Activated CD8-positive, alpha-beta memory T cell treated with anti-CD3 and anti-CD28 coated beads, Interleukin-2, amount 10 ng/mL, durations not matched to agents 7 days and 5 days (primary cell): ENCODE measurements at places on chromosomes 2 and 18. TPM values are rescaled to one million over a fixed set of nuclear protein-coding genes. Genes with fewer than 3 reads are reported as not detected.

- no peak for DNase-seq
- H3K4me3 ChIP-seq, result no peak overlapping the region
- H3K27ac ChIP-seq, result no peak overlapping the region
- H3K4me1 ChIP-seq, result no peaks in the 10 kb centered on the region
- no peaks in the 10 kb centered on the region for H3K36me3 ChIP-seq
These were observed 67.2 kb downstream of the MCFD2 start for GRCh38 chr2:46848447-46848846.

DNA sequence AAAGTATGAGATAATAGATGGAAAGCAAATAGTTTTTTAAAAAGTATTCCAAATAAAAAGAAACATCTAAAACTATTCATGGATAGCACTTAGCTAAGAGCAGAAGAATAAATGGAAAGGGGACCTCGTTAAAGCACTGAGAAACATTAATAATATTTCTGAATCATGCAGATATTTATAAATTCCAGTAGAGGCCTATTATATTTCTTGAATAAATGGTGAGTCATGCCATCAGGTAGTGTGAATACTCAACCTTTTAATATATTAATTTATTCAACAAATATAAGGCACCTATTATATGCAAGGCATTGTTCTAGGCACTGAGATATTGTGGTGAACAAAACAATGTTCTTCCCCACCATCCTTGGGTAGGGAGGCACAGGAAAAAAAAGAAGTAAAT, 53.8 kb downstream of the ICA1L start:
- no peak for DNase-seq
- no peaks in the 10 kb centered on the region for H3K27me3 ChIP-seq
- no peaks in the 10 kb centered on the region for H3K4me1 ChIP-seq
- no peak overlapping the region for H3K4me3 ChIP-seq
- no peak overlapping the region for H3K27ac ChIP-seq

DNA sequence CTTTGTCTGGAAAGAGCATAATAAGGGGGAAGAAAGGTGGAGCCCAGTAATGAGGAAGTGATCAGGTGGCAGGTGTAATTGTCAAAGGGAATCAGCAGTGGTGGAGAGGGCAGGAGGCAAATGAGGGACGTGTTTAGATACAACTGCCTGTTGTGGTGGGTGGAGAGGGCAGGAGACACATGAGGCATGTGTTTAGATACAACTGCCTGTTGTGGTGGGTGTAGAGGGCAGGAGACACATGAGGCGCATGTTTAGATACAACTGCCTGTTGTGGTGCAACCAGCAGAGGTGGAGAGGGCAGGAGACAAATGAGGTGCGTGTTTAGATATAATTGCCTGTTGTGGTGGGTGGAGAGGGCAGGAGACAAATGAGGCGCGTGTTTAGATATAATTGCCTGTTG, 173.1 kb downstream of the ANKRD30B start:
- H3K4me1 ChIP-seq, result no peaks in the 10 kb centered on the region
- no peak overlapping the region for H3K27ac ChIP-seq
- H3K4me3 ChIP-seq, result no peak overlapping the region
- no peaks in the 10 kb centered on the region for H3K36me3 ChIP-seq
- DNase-seq, result no peak

DNAJC5G gene
- total RNA-seq, result not detected

DNA sequence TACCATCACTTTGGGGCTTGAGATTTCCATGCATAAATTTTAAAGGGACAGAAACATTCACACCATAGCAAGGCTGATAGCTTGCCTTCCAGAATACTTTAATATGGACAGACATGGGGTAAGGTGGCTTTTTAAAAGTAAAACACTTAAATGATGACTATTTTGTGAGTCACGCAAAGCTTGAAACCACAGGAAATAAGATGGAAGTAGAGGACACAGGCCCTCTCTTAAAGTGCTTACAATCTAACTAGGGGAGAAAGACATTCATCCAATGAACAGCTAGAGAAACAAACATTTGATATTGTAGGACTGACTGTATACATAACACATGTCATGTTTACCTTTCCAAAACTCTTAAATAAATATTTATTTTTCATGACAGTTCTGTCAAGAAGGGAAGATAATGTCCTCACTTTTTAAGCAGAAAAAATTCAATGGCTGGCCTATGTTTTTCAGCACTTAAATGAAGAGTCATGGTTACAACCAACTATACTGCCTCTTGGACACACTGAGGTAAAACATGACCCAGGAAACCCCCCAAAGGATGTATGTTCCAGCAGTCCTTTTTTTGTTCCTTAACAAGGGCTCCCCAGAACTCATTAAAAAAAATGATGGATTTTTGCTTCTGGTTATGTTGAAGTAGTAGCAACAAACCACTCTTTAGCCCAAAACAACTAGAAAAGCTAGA, 120.0 kb upstream of the RBMS1 start:
- peaks cover 4% of the 10 kb centered on the region for H3K4me1 ChIP-seq
- H3K36me3 ChIP-seq, result no peaks in the 10 kb centered on the region
- H3K27me3 ChIP-seq, result peaks cover 11% of the 10 kb centered on the region
- H3K27ac ChIP-seq, result no peak overlapping the region
- no peak for DNase-seq
- no peak overlapping the region for H3K4me3 ChIP-seq

GRCh38 chr2:242034138-242034537, 164.6 kb downstream of the RTP5 start:
- H3K4me1 ChIP-seq, result peaks cover 17% of the 10 kb centered on the region
- no peak overlapping the region for H3K27ac ChIP-seq
- no peaks in the 10 kb centered on the region for H3K36me3 ChIP-seq
- peaks cover 72% of the 10 kb centered on the region for H3K27me3 ChIP-seq
- no peak for DNase-seq

DNA sequence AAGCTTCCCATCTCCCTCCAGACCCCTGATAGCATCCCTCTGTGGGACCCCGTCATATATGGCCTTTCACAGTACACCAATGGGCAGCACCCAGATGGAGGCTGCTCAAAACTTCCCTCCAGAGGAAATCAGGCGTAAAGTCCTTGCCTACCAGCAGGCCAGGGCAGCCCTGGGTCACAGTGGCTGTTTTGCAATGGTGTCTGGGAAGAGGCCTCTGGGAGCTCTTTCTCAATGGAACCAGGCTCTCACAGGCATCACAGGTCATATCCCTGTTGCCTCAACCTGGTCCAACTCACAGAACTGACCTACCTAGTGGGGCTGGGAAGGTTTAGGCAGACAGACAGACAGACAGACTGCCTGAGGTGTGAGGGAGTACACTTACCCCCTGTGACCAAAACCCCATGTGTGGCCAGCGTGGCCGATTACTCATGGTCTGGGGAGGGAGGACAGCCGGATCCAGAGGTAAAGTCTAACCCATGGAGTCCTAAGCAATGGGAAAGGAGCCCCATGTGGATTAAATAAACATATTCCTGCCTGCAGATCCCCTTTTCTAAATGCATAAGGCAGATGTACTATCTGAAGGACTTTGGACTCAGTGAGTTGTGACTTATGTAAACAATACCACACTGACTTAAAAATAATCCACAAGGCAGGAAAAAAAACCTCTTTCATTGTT, 58.2 kb downstream of the BCL2L11 start:
- no peaks in the 10 kb centered on the region for H3K36me3 ChIP-seq
- peaks cover 26% of the 10 kb centered on the region for H3K27me3 ChIP-seq
- H3K4me3 ChIP-seq, result no peak overlapping the region
- no peak overlapping the region for H3K27ac ChIP-seq
- no peak for DNase-seq
- no peaks in the 10 kb centered on the region for H3K4me1 ChIP-seq

C2orf66 gene
- total RNA-seq, result not detected

NPAS2 gene
- 0.41 TPM for total RNA-seq

GKN1 gene
- not detected for total RNA-seq

DNA sequence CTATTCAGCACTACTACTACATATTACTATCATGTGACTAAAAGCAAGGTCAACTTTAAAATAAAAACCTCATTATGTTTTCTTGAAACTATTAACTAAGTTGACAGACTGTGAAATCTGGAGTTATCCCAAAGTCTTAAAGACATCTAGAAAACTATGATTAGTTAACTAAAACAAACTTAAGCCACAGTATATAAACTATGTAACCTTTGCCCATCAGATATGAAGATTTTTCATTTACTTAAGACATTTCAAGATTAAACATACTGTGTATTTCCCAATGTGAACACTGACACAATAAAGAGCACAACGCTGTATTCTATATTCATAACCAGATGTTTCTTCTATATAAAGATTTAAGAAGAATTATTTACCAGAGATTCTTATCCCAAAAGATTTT, 33.5 kb upstream of the CACNB4 start:
- DNase-seq, result no peak
- no peak overlapping the region for H3K27ac ChIP-seq
- H3K4me1 ChIP-seq, result peaks cover 14% of the 10 kb centered on the region
- peaks cover 11% of the 10 kb centered on the region for H3K36me3 ChIP-seq
- H3K4me3 ChIP-seq, result no peak overlapping the region
- no peaks in the 10 kb centered on the region for H3K27me3 ChIP-seq

- peaks cover 40% of the 10 kb centered on the region for H3K27me3 ChIP-seq
- peak overlapping the region; percentile 11 for H3K4me3 ChIP-seq
- DNase-seq, result no peak
- H3K4me1 ChIP-seq, result peaks cover 51% of the 10 kb centered on the region
These were observed 40.5 kb upstream of the NABP1 start for GRCh38 chr2:191637182-191638078.

DNA sequence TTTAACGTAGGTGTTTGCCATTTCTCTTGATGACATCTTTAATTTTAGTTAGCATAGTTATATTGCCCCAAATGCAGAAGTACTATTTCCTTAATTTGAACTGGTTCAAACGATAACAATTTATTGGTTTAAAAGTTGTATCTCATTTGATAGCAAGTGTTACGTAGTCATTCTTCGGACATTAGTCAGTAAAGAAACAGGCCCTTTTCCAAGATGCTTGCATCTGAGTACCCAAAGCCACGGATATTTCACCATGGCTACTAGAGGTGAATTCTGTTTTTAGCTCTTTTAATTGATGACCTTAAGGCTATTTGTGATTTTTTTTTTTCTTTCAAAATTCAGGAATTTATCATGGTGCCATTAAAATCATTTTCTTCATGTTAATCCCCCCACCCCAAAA, 32.1 kb downstream of the GLS start:
- no peak overlapping the region for H3K27ac ChIP-seq
- no peak overlapping the region for H3K4me3 ChIP-seq
- peaks cover 57% of the 10 kb centered on the region for H3K36me3 ChIP-seq
- H3K27me3 ChIP-seq, result no peaks in the 10 kb centered on the region

GRCh38 chr18:31581498-31582197, 10.0 kb upstream of the TTR start:
- H3K27ac ChIP-seq, result no peak overlapping the region
- no peaks in the 10 kb centered on the region for H3K36me3 ChIP-seq
- no peaks in the 10 kb centered on the region for H3K4me1 ChIP-seq
- no peak overlapping the region for H3K4me3 ChIP-seq

- no peak overlapping the region for H3K27ac ChIP-seq
- H3K27me3 ChIP-seq, result no peaks in the 10 kb centered on the region
- H3K36me3 ChIP-seq, result no peaks in the 10 kb centered on the region
These were observed 273.3 kb downstream of the GBX2 start for GRCh38 chr2:235894839-235895238.

DNA sequence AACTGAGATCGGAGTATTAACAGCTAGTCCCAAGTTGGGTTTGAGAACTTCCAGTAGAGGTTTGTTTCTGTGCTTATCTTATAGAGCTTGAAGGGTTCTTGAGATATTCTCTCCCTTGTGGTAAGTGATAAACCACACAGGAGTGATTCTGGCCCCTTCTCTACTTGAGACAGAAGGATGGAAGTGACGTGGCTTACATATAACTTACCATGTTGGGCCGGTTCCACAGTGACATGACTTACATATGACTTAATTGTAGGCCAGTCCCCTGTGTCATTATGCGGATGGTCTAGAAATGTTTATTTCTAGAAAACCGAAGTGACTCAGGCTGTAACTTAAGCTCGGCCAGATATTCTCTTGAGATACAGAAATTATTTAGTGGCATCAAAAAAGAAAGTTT, 62.7 kb downstream of the TRAPPC12 start:
- no peak overlapping the region for H3K4me3 ChIP-seq
- H3K27me3 ChIP-seq, result no peaks in the 10 kb centered on the region
- peaks cover 14% of the 10 kb centered on the region for H3K36me3 ChIP-seq
- no peak overlapping the region for H3K27ac ChIP-seq
- no peaks in the 10 kb centered on the region for H3K4me1 ChIP-seq

- no peaks in the 10 kb centered on the region for H3K27me3 ChIP-seq
- H3K4me1 ChIP-seq, result no peaks in the 10 kb centered on the region
- no peak overlapping the region for H3K4me3 ChIP-seq
- no peaks in the 10 kb centered on the region for H3K36me3 ChIP-seq
These were observed 97.3 kb upstream of the PIEZO2 start for GRCh38 chr18:11246495-11247300.

DNA sequence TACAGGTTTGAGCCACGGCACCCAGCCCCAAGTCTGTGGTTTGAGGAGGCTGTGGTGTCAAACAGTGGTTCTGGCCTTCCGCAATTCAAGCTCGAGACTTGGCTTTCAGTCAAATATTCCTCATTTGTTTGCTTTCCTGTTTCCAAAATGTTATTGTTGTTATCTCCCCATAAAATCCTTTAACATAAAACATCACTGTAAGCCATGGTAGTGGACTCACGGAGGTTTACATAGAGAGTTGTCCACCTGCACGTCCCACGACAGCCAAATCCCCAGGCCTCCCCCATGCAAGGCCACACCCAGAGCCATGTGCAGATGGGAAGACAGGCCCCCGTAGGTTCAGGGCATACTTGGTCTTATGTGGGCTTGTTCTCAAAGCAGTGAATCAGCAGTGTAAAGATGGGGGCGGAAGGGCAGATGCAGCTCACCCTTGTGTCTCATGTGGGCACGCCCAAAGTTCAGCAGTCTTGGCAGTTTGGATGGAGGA, 18.9 kb upstream of the ST3GAL5 start:
- no peaks in the 10 kb centered on the region for H3K36me3 ChIP-seq
- peaks cover 2% of the 10 kb centered on the region for H3K4me1 ChIP-seq
- H3K4me3 ChIP-seq, result no peak overlapping the region
- H3K27ac ChIP-seq, result no peak overlapping the region
- no peak for DNase-seq

PLEKHB2 gene
- 64.3 TPM for total RNA-seq

GRCh38 chr2:226511311-226511710, 288.3 kb downstream of the IRS1 start:
- H3K27me3 ChIP-seq, result peaks cover 3% of the 10 kb centered on the region
- H3K4me1 ChIP-seq, result no peaks in the 10 kb centered on the region
- H3K4me3 ChIP-seq, result no peak overlapping the region
- H3K27ac ChIP-seq, result no peak overlapping the region
- no peaks in the 10 kb centered on the region for H3K36me3 ChIP-seq

DNA sequence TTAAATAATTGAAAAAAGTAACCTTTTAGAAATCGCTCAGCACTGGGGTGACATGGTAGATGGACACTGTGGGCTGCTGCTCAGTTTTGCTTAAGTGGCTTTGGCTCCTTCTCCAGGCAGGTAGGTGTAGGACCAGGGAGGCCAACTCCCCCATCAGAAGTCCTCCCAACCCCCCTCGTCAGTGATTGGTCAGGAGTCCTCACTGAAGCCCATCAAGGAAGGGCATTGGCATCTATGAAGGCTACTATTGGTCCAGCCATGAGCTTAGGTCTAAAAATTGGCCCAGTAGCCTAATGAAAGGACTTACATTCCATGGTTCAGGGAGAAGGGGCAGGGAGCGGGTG, 34.7 kb downstream of the ST3GAL5 start:
- H3K36me3 ChIP-seq, result peaks cover 78% of the 10 kb centered on the region
- H3K4me3 ChIP-seq, result peak overlapping the region; percentile 82
- H3K27me3 ChIP-seq, result no peaks in the 10 kb centered on the region
- H3K4me1 ChIP-seq, result peaks cover 72% of the 10 kb centered on the region

FN1 gene
- 0.70 TPM for total RNA-seq
